Activated CD4-positive, alpha-beta T cell treated with anti-CD3 and anti-CD28 coated beads, Interleukin-2, amount 10 ng/mL, durations not matched to agents 7 days and 5 days (primary cell): ENCODE measurements at places on chromosomes 7 and 10. TPM values are rescaled to one million over a fixed set of nuclear protein-coding genes. Genes with fewer than 3 reads are reported as not detected.

The AKR1D1 gene
- not detected for total RNA-seq

The EMX2 gene
- not detected for total RNA-seq

The CPVL gene
- not detected for total RNA-seq

The GPAM gene
- total RNA-seq, result 6.5 TPM

The MYOF gene
- total RNA-seq, result 1.4 TPM

DNA sequence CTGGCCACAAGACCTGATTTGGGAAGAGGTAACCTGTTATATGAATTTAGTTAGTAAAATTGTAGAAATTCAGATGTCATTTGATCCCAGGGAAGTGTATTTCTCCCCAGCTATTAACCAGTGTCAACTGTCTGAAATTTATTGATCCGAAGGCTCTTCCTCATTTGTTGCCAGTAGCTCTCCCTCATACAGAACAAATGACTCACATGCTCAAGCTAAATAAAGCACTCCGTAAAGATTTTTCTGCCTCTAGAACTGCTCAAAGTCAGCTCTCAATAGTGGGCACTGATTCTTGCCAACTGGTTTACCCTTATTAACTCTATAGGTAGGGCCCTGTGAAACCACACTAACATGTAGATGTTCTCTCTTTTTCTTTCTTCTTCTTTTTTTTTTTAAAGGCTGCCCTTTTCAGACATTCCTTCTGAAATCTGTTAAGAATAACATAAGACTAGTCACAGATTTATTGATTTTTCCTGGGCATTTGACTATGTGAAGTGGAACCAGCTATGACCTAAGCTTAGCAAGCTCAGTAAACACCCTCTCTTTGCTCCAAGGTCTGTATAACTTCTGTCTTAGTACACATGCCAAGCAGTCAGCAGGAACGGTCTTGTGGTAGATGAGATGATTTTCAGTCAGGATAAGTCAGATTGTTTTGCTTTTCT is 21.8 kb downstream of the RPA3 start:
- no peak for DNase-seq

GRCh38 chr10:76487582-76487981 is 1056.2 kb downstream of the LRMDA start:
- DNase-seq, result no peak

DNA sequence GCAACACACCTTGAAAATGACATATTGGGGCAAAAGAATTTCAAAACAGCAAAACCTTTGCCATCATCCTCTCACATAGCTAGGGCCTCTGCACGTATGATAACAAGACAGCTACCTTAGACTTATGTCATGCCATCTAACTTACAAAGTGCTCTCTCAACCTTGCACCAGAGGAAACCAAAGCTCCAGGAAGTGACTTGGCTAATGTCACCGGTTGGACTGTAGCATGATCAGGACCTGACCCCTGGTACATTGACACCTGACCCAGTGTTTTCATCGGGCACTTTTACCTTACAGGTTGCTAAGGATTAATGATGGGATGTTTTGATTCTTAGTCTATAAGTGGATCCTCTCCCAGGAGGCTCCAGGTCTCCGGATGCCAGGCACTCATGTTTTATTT is 529.8 kb upstream of the GALNT17 start:
- no peak for DNase-seq

DNA sequence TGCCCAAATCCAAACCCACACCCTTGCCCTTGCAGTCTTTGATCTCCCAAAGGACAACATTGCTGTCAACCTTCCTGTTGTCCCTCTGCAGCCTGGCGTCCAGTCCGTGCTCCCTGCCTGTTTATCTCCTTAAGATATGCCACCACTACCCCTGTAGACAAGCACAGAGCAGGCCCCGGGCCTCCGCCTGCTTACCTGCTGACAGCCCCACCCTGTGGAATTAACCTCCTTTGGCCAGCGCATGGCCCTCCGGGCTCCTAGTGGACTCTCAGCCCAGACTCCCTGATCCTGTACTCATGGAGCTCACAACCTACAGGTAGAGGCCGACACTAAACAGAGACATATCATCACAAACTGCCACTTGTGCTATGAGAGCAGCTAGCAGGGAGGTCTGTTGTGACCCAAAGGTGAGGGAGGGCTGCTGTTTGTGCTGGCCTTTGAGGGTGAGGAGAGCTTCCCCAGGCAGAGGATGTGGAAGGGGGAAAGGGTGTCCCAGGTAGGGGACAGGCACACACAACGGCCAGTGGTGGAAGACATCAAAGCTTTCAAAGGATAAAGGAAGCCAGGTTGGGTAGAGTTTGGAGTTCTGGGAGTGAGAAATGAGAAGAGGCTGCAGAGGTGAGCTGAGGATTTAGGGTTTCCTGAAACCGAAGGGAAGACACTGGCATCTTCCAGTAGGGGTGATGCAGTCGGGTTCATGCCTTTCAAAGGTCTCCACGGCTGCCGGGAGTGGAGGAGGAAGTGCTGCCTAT is 174.5 kb upstream of the ZMIZ1 start:
- DNase-seq, result no peak

DNA sequence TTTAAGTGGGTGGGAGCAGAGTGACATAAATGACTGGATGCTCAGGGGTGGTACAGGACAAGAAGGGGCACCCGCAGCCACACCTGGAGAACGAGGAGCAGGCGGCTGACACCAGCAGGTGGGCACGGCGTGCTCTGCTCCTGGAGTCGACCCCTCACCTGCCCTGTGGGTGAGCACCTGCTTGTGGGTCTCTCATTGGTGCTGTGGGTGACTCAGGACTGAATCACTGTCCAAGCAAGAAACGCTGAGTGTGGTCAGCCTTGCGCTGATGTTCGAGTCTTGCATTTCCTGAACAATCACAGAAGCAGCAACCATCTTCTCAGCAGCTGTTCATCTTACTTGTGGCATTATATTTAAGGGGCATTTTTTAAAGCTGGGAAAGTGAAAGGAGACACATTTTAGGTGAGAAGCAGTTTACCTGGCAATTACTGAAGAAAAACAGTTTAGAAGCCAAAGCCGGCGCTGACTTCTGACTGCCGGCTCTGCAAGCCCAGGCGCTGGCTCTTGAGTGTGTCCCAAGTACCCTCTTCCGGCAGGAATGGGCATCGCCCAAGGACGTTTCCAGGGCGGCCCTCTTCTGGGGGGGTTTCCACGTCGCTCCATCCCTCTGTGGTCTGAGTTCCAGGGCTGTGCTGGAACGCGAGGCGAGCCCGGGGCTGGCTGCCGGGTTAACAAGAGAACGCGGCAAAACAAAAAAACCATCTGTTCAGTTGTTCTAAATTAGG is 145.2 kb upstream of the PFKP start:
- DNase-seq, result no peak

DNA sequence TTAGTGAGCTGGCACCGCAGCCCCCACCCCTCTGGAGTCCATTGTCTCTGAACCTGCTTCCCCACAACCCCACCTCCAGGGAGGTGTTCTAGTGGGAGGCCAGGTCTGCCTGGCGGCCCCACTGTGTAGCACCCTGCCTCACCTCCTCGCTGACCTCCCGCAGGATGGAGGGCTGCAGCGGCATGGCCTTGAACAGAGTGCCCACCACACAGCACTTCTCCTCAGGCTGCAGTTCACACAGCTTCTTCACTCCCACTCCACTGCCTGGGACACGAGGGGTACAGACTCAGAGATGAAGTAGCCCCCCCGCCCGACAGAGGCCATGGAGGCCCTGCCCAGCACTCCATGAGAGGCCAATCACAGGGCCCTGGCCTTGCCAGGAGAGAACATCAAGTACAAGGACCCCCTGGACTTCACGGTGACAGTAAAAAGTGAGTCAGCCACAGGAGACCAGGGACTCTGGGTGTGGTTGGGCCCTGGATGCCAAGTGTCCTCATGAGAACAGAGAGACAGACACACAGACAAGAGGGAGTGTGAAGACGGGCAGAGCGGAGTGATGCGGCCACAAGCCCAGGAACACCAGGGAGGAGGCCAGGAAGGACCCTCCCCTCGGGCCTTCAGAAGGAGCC is 5.4 kb downstream of the POLD2 start:
- DNase-seq, result no peak

DNA sequence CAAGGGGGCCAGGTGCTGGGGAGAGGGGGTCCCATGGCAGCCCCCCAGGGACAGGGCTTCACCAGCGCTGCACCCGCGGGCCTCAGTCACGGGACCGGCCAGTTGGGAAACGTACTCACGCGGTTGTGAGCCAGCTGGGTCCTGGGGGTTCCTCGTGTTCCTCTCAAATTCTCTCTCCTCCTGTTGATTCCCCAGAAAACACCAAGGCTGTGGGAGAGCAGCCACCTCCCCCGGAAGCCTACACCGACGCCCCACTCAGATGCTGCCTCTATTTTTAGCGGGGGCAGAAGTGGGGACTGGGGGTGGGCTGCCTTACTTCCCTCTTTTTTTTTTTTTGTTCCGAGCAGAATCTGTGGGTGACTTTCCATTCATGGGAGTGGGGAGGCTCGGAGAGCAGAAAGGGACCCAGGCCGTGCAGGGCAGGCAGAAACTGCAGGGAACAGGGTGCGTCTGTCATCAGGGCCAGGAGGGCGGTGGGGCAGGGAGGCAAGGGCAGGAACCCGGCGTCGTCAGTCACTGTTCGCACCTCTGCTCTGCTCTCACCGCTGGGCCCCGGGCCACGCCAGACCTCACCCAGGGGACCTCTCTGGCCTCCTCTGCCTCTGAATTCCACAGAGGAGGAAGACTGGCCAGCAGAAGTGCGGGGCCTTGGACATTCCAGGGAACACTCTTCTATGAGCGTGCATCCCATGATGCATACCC is 63.1 kb downstream of the CARD11 start:
- DNase-seq, result no peak

DNA sequence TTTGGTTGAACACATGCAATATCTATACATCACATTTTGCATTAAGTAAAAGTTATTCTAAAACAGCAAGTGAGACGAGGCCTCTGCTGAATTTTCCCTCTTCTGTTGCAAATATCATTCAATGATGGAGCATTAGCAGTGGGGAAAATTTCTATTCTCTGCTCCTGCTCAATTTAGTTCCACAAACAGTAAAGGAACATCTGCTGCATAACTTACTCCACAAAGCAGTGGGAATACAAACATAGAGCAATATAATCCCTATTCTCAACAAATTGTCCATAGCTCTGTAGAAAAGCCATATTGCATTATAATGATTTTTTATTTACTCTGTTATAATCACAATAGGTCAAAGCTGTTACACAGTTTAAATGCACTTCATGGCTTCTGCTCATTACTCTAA is 5.9 kb downstream of the AGR3 start:
- no peak for DNase-seq

DNA sequence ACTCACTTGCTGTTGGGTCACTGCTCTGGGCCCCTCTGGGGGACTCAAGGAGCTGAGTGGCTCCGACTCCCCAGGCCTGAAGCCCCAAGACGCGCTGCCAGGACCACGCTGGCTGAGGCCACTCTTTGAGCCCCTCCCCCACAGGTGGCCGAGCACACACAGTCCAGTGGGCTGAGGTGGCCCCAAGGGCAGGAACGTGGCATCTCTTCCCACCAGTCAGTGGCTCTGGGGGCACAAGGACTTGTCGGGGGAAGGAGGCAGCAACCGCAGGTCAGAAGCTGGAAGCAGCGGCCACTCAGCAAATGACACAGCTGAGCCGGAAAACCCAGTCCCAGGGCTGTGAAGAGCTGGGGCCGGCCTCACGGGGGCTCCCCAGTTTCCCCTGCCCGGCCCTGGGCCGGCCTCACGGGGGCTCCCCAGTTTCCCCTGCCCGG is 24.1 kb downstream of the GRIFIN start:
- no peak for DNase-seq

- no peak for DNase-seq
These were observed 94.3 kb downstream of the DNMBP start for GRCh38 chr10:99915414-99915813.

- no peak for DNase-seq
These were observed 315.1 kb downstream of the NEBL start for GRCh38 chr10:20582041-20582440.

DNA sequence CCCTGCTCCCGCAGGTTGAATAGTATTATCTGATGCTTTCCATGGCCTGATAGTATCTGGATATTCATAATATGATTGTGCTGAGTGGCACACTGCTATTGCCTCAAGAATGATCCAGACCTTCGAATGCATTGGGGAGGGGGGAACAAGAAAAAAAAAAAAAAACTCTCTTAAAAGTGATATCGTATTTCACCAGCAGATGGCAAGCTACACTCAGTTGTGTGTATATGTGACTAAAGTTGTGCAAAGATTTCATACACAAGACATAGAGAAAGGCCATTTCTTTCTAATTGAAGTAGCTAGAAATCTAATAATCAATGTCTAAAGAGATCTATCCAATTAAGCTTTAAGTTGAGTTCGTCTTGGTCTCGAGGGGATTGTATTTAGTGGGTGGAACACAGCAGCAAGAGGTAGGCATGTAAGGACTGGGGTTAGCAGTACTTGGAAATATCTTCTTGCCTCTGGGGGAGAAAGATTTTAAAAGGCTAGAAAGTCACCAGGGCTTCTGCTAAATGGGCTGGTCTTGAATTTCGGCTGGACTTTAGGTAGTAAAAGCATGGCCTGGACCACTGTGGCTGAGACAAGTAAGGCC is 15.3 kb downstream of the SFRP4 start:
- DNase-seq, result no peak

DNA sequence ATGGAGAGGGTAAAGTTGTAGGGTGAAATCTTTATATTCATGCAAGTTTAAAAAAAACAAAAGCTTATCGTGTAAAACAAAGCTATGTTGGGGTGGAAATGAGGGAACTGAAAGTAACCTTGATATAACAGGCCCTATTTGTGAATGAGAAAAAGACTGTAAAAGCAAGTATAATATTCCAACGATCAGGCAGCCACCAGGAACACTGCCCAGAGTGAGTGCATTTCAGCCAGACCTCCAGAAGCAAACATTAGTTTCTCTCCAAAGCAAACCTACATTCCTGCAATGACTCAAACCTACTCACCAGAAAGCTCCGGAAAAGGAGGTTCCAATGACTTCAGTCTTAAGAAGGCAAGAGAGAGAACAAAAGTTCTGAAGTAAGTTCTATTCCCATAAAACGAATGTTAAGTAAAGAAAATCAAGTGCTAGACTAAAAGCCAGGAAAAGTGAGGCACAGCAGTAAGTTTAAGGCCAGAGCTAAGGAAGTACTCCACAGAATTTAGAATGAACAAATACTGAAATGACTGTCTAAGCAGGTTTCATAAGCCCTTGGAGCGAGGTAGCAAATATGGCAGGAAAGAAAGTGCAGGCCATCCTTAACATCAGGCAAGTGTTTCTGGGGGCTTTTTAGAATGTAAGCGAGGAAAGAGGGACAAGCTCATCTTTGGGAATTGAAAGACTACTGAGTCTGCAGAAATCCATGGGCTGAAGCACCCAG is 493.1 kb downstream of the XPNPEP1 start:
- DNase-seq, result no peak
